Ovary (tissue), 10 donors: ENCODE measurements at places on chromosomes 4 and X. TPM values are rescaled to one million over a fixed set of nuclear protein-coding genes. Genes with fewer than 3 reads are reported as not detected.

- no peak overlapping the region for H3K27ac ChIP-seq
- H3K36me3 ChIP-seq: no peaks in the 10 kb centered on the region
- no peaks in the 10 kb centered on the region for H3K4me1 ChIP-seq
These were observed 124.7 kb downstream of the MID1 start for GRCh38 chrX:10495677-10496076.

DNA sequence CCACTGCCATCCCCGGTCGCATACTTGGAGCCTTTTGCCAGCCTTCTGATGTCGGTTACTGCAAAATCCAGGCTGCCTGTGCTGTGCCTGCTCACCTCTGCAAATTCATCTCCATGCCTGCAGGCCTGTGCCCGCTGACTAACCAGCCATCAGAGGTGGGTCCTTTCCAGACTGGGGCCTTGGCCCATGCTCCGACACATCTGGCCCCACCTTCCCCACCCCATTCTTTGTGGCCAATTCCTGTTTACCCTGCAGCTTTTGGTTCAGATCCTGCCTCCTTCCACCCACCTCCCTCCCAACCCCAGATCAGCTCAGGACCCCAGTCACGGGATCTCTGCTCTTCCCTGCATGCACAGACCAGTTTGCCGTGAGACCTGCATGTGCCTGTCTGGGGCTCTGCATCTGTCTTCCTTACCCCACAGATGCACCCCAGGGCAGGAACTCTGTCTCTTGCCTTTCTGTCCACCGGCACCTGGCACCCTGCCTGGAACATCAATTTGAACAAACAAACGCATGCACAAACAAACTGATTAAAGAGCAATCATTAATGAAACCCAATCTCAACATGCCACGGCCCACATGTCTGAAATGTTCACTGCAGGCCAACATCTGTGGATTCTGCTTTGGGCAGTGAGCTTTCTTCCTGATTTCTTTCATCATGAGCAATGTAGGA lies 112.8 kb upstream of the PSAPL1 start:
- no peaks in the 10 kb centered on the region for H3K27me3 ChIP-seq
- H3K4me1 ChIP-seq: no peaks in the 10 kb centered on the region
- no peak overlapping the region for H3K4me3 ChIP-seq
- DNase-seq: no peak
- H3K36me3 ChIP-seq: no peaks in the 10 kb centered on the region

DNA sequence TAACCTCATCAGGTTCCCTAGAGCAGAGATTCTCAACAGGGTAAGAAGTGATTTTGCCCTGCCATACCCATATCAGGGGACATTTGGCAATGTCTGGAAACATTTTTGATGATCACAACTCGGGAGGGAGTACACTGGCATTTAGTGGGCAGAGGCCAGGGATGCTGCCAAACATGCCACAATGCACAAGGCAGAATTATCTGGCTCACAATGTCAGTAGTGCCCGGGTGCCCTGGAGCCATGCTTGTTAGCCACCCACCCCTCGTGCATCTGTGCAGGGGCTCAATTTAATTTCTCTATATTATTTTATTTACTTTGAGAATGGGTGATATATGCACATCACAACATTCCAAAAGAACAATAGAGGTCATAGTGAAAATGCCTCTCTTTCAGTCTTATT lies 82.0 kb upstream of the DHX15 start:
- H3K36me3 ChIP-seq: no peaks in the 10 kb centered on the region
- no peaks in the 10 kb centered on the region for H3K4me1 ChIP-seq
- no peaks in the 10 kb centered on the region for H3K27me3 ChIP-seq
- no peak for DNase-seq
- no peak overlapping the region for H3K27ac ChIP-seq

DNA sequence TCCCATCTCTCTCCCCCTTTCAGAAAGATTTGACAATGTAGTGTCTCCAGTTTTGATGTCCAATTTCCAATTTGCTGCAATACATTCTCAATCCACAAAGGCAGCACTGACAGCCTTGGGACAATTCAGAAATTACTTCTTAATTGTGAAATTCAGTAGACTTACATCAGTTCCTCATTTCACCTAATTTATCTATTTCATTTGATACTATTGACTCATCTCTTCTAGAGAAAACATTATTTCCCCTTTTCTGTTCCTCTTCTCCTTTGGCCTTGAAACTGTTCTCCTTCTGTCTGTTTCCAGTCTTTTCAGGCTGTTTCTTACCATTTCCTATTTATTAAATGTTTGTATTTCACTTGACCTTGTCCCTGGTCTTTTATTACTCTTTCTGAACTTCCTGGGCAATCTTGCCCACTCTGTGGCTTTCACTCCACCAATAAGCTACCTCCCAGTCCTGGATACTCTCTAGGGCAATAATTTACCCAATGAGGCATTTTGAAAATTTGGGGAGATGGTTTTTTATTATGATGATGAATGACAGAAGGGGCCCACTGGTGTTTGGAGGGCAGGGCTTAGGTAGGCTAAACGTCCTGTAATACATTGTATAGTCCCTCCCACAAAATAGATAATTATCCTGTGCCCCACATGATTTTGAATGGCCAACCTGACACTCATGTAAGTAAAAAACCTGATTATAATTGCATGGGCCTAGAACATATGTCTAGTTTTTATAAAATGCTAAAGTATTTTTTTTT lies 498.0 kb upstream of the BOD1L1 start:
- H3K36me3 ChIP-seq: no peaks in the 10 kb centered on the region
- no peak for DNase-seq
- H3K4me3 ChIP-seq: no peak overlapping the region
- H3K4me1 ChIP-seq: no peaks in the 10 kb centered on the region
- no peaks in the 10 kb centered on the region for H3K27me3 ChIP-seq

DNA sequence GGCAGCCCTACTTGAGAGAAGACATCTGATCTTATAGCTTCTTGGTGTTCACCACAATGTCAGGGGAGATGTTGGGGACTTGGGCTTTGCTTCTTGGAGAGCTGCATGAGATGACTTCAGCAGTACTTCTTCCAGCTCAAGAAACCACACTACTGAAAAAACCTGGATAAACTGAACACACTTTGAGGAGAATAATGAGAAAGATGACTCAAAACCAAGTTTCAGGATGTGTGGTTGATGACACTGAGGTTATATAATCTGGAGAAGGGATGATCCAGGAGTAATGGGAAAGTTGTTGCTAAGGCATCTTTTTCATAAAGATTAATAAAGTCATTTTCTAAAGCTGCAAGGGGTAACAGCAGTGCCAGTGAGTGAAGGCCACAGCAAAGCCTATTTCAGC lies 58.4 kb upstream of the PNPLA4 start:
- no peak for DNase-seq
- H3K27me3 ChIP-seq: no peaks in the 10 kb centered on the region
- H3K4me1 ChIP-seq: no peaks in the 10 kb centered on the region

GRCh38 chrX:15404401-15405096 lies 20.3 kb upstream of the VEGFD start:
- H3K4me1 ChIP-seq: no peaks in the 10 kb centered on the region
- no peak overlapping the region for H3K4me3 ChIP-seq
- DNase-seq: peak; percentile 44
- no peaks in the 10 kb centered on the region for H3K36me3 ChIP-seq

- H3K4me1 ChIP-seq: peaks cover 4% of the 10 kb centered on the region
- no peak for DNase-seq
- peak overlapping the region; percentile 51 for H3K4me3 ChIP-seq
- no peaks in the 10 kb centered on the region for H3K36me3 ChIP-seq
These were observed 909 bp upstream of the SLAIN2 start for GRCh38 chr4:48340276-48340964.

DNA sequence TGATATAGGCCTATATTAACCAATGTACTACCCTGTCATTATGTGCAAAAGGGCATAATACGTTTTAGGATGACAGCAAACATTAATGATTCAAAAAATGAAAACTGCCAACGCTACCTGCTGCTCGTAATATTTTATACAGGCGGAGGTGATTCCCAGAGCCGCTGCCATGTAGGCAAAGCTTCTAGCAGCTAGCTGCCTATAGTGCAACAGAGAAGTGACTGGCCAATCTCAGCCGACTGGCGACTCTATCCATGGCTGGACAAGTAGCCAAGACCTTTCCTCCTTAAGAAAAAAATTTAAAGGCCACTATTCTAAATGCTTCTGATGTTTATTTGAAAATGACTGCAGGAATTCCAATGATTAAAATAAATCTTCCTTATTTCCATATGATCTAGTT lies 1.9 kb downstream of the PPARGC1A start:
- H3K4me3 ChIP-seq: peak overlapping the region; percentile 36
- DNase-seq: no peak

GRCh38 chr4:41364876-41365275 lies 108.1 kb downstream of the UCHL1 start:
- no peak overlapping the region for H3K4me3 ChIP-seq
- no peaks in the 10 kb centered on the region for H3K36me3 ChIP-seq
- H3K4me1 ChIP-seq: peaks cover 6% of the 10 kb centered on the region
- no peak overlapping the region for H3K27ac ChIP-seq
- DNase-seq: no peak

- no peaks in the 10 kb centered on the region for H3K27me3 ChIP-seq
- no peaks in the 10 kb centered on the region for H3K36me3 ChIP-seq
- no peaks in the 10 kb centered on the region for H3K4me1 ChIP-seq
- no peak overlapping the region for H3K4me3 ChIP-seq
- H3K27ac ChIP-seq: no peak overlapping the region
These were observed 1124.9 kb downstream of the STIM2 start for GRCh38 chr4:27985522-27985921.

- H3K27me3 ChIP-seq: no peaks in the 10 kb centered on the region
- DNase-seq: no peak
- H3K27ac ChIP-seq: no peak overlapping the region
- peak overlapping the region; percentile 55 for H3K4me3 ChIP-seq
- H3K4me1 ChIP-seq: peaks cover 7% of the 10 kb centered on the region
- no peaks in the 10 kb centered on the region for H3K36me3 ChIP-seq
These were observed 1.8 kb downstream of the FLNA start for GRCh38 chrX:154372612-154373022.

DNA sequence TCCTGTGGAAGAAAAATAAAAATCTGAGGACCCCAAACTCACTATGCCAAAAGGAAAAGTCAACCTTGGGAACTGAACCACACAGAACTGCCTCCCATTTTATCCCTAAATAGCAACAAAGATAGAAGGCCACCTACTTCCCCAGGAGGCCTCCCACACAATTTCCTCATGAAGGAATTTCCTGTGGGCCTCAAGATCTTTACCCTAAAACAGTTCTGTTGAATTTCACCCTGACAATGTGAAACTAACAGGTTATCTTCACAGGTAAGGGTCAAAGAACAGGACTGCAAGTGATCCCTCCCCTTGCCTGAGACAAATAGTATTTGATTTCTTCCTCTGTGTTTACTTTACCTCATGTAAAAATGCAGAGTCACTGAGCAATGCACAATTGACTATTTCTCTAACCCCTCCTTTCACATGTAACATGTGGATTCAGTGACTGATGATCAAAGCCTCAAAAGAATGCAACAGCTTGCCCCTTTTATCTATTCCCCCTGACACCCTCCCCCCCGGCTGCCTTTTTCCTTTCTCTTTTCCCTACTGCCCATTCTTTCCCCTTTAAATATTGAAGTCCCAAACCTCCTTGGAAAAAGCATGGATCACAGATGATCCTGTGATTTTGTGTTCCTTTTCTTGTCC lies 33.3 kb downstream of the MEPE start:
- H3K36me3 ChIP-seq: no peaks in the 10 kb centered on the region
- H3K4me3 ChIP-seq: no peak overlapping the region
- no peak for DNase-seq
- H3K4me1 ChIP-seq: no peaks in the 10 kb centered on the region

- H3K4me1 ChIP-seq: no peaks in the 10 kb centered on the region
- H3K4me3 ChIP-seq: no peak overlapping the region
- H3K36me3 ChIP-seq: no peaks in the 10 kb centered on the region
These were observed 573.2 kb downstream of the CENPC start for GRCh38 chr4:66972087-66972486.

GRCh38 chrX:17535229-17535628 lies 160.2 kb downstream of the NHS start:
- DNase-seq: no peak
- no peak overlapping the region for H3K4me3 ChIP-seq
- H3K36me3 ChIP-seq: no peaks in the 10 kb centered on the region
- H3K27me3 ChIP-seq: no peaks in the 10 kb centered on the region
- H3K27ac ChIP-seq: no peak overlapping the region
- H3K4me1 ChIP-seq: no peaks in the 10 kb centered on the region

- H3K36me3 ChIP-seq: no peaks in the 10 kb centered on the region
- DNase-seq: peak; percentile 59
- no peak overlapping the region for H3K27ac ChIP-seq
- H3K4me1 ChIP-seq: peaks cover 2% of the 10 kb centered on the region
These were observed 118.2 kb upstream of the KIT start for GRCh38 chr4:54539500-54540029.

DNA sequence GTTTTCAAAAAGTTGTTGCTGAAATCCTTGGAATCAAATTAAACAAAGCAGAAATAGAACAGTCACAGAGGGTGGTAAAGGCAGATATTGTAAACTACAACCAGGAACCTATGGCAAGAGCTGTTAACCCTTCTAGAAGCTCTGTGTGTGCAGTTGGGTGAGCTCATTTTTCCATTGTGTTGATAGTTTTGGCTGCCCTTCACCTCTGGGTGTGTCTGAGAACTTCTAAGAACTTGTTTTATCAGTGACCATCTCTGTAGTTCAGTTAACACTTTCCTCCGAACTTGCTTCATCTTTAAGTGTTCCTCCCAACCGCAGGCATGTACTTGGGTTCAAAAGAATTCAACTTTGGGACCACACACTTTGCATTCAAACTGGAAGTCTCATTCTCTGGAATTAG lies 32.7 kb downstream of the RBMX start:
- DNase-seq: no peak
- no peaks in the 10 kb centered on the region for H3K4me1 ChIP-seq
- H3K36me3 ChIP-seq: no peaks in the 10 kb centered on the region

DNA sequence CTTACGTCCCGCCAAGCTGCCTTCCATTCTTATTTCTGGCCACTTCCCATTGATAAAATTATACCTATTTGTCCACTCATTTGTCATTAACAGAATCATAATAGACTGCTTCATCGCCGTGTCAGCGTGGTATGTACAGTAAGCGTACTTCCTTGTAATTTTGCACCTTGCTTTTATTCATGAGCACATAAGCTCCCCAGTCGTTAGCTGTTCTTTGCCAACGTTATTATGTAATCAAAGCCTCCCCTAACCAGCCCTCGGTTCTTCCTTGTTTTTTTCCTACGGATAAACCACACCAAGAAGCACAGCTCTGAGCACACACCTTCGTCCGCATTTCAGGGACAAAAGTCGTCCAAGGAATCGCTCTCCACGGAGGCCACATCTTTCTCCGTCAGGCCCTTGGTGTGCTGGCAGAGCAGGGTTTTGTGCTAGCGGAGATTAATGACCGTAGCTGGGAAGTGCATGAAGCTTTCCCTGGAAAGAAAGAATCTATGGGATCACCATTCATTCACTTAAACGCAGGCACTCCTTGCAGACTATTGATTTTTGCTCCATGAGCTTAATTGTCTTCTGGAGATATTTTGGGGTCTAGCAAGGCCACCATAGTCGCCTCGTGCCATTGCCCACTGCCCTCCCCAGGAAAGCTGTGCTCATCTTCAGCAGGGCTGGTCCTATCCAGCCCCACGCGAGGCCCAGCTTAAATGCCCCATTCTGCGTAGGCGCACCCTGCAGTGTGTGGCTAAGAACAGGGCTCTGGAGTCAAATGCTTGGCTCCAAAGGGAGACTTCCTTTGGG lies 200.9 kb upstream of the PSAPL1 start:
- H3K27ac ChIP-seq: no peak overlapping the region
- DNase-seq: no peak
- no peak overlapping the region for H3K4me3 ChIP-seq
- no peaks in the 10 kb centered on the region for H3K36me3 ChIP-seq

The GASK1B gene
- 145 TPM for total RNA-seq

The ANTXR2 gene
- 82.6 TPM for total RNA-seq

The RNF150 gene
- 34.5 TPM for total RNA-seq

The COL25A1 gene
- total RNA-seq: 0.60 TPM

The KIF4A gene
- total RNA-seq: 0.15 TPM

The CBR4 gene
- total RNA-seq: 21.4 TPM

The TEC gene
- total RNA-seq: 3.2 TPM

The CCKAR gene
- not detected for total RNA-seq
